ENCODE measurements at places on chromosomes 2 and 18.
A peak's percentile ranks its signal among the peaks of the same experiment; 100 is the strongest.

GRCh38 chr2:146119586-146119985 is 1599.7 kb upstream of the ZEB2 start:
- H3K4me3 ChIP-seq: no peak overlapping the region
- DNase-seq: no peak
- H3K36me3 ChIP-seq: no peaks in the 10 kb centered on the region

GRCh38 chr2:6017736-6018286 is 325.6 kb downstream of the SOX11 start:
- DNase-seq: no peak
- H3K36me3 ChIP-seq: no peaks in the 10 kb centered on the region
- H3K4me3 ChIP-seq: no peak overlapping the region
- H3K27ac ChIP-seq: no peak overlapping the region
- no peaks in the 10 kb centered on the region for H3K4me1 ChIP-seq

- H3K4me3 ChIP-seq: no peak overlapping the region
- no peak overlapping the region for H3K27ac ChIP-seq
- H3K27me3 ChIP-seq: no peaks in the 10 kb centered on the region
- DNase-seq: peak; percentile 91
Measured at GRCh38 chr2:118221536-118222272, 133.4 kb downstream of the INSIG2 start.

DNA sequence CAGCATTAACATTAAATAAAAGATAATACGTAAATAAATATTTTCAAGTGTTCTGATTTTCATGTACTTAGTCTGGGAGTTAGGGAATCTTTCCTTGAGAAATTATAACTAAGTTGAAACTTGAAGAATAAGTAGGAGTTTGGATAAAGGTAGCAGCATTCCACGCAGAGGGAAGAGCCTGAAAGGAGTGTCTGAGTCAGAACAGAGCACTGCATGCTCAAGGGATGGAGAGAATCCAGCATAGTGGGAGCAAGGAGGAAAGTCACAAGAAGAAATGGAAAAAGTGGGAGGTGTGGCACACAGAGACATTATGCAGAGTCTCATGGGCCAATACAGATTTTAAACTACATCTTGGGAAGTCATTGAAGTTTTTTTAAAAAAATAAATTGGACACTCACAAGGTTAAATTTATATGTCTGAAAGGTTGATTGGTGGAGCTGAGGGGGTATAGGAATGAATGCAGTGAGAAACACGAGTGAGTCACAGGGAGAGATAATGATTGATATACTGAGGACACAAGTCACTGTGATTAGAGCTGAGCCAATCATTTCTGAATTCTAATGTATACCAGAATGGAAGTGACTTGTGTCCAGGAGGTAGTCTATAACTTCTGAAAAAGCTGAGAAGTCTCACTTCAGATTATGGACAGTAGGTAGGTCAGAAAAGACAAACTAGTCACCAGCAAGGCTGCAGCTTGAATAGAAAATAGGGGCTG is 66.9 kb downstream of the ICOS start:
- no peaks in the 10 kb centered on the region for H3K36me3 ChIP-seq
- no peak for DNase-seq
- H3K4me1 ChIP-seq: 0 out of 2 replicates have a peak, but pooled peaks cover 4% of the 10 kb centered on the region

- no peaks in the 10 kb centered on the region for H3K27me3 ChIP-seq
- H3K27ac ChIP-seq: no peak overlapping the region
- no peak for DNase-seq
- peaks cover 10% of the 10 kb centered on the region for H3K4me1 ChIP-seq
- H3K36me3 ChIP-seq: no peaks in the 10 kb centered on the region
Measured at GRCh38 chr2:47640356-47640755, 142.6 kb upstream of the MSH6 start.

DNA sequence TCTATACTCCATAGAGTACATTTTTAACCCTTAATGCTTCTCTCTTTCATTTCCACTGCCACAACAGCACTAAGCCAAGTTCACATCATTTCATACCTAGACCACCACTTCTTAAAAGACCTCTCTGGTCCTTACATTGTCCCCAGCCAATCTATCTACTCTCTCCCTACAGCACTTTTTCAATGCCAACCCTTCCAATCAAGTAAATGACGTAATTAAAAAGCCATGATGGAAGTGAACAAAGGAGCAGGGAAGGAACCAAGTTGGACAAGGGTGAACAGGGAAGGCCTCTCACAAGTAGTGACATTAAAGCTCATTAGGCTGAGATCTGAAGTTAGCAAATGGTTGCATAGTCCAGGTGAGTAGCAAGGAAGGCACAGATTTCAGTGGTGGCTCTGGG is 195.1 kb upstream of the CCDC150 start:
- peaks cover 4% of the 10 kb centered on the region for H3K27me3 ChIP-seq
- H3K4me1 ChIP-seq: no peaks in the 10 kb centered on the region
- no peak overlapping the region for H3K27ac ChIP-seq
- no peak for DNase-seq
- no peak overlapping the region for H3K4me3 ChIP-seq

GRCh38 chr18:48133671-48134251 is 203.3 kb upstream of the SMAD2 start:
- no peaks in the 10 kb centered on the region for H3K36me3 ChIP-seq
- peak overlapping the region; percentile 43 for H3K27ac ChIP-seq
- peaks cover 25% of the 10 kb centered on the region for H3K4me1 ChIP-seq
- no peak overlapping the region for H3K4me3 ChIP-seq

DNA sequence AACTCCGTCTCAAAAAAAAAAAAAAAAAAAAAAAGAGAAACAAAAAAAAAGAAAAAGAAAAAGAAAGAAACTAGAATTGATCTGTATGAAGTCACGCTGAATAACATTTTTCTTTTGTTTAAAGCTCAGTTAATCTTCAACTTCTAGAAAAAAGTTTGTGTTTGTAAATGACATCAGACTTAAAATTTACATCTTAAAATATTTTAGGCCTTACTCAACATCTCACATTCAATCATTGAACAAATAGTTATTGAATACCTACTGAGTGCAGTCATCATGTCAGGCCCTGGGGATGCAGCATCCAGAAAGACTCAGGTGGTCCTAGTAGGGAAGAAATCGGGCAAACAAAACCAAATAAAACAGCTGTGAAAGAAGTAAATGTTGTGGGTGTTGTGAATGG is 292.3 kb upstream of the FANCL start:
- no peak overlapping the region for H3K27ac ChIP-seq
- peak; percentile 43 for DNase-seq
- H3K36me3 ChIP-seq: no peaks in the 10 kb centered on the region
- H3K4me3 ChIP-seq: no peak overlapping the region
- H3K27me3 ChIP-seq: no peaks in the 10 kb centered on the region

DNA sequence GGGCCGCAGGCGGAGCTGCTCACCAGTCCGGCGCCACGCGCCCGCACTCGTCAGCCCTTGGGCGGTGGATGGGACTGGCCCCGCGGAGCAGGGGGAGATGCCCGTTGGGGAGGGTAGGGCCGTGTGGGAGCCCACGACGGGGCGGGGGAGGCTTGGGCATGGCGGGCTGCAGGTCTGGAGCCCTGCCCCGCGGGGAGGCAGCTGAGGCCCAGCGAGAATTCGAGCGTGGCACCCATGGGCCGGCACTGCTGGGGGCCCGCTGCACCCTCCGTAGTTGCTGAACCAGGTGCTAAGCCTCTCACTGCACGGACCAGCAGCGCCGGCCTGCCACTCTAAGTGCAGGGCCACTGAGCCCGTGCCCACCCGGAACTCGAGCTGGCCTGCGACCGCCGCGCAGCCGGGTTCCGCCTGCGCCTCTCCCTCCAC is 182.4 kb upstream of the ERBB4 start:
- peaks cover 22% of the 10 kb centered on the region for H3K4me1 ChIP-seq
- H3K36me3 ChIP-seq: no peaks in the 10 kb centered on the region
- no peak for DNase-seq
- no peaks in the 10 kb centered on the region for H3K27me3 ChIP-seq
- no peak overlapping the region for H3K27ac ChIP-seq
